Osteoblast (primary cell): ENCODE measurements at places on chromosomes 1 and 21. TPM values are rescaled to one million over a fixed set of nuclear protein-coding genes. Genes with fewer than 3 reads are reported as not detected.
A peak's percentile ranks its signal among the peaks of the same experiment; 100 is the strongest.

Gene BRDT
- total RNA-seq: not detected in 2 replicates

- no peak for DNase-seq
These were observed 52.9 kb upstream of the DIPK1A start for GRCh38 chr1:93014168-93014567.

- peak; percentile 86 for DNase-seq
These were observed 24.2 kb upstream of the SLFNL1 start for GRCh38 chr1:41045740-41046139.

Gene GJC2
- total RNA-seq: 0.88 and 1.4 TPM in 2 replicates

GRCh38 chr21:32233055-32233546, 45.7 kb downstream of the MIS18A start:
- no peak for DNase-seq

Gene CLDN8
- not detected in 2 replicates for total RNA-seq

GRCh38 chr21:31733551-31734149, 1.7 kb upstream of the SCAF4 start:
- DNase-seq: peak; percentile 53

DNA sequence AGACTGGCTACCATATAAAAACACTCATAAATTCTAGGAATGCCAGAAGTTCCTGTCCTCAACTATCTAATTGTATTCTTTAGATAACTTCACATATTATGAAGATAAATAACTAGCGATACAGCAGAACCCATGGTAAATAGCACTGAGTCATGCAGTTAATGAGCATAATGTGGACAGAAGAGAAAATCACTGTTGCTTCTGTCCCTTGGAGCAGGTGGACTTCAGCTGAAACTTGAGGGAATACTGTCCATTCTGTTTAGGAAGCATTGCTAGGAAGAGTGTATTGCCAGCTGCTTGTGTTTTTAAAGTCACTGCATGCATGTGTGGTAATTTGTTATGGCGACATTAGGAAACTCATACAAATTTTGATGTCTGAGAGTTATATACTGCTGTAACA, 854.4 kb downstream of the LTN1 start:
- no peak for DNase-seq

- DNase-seq: no peak
These were observed 218.6 kb downstream of the URB2 start for GRCh38 chr1:229844675-229845074.

- no peak for DNase-seq
These were observed 44.6 kb upstream of the DNASE2B start for GRCh38 chr1:84353695-84354094.

Gene RPE65
- not detected in 2 replicates for total RNA-seq

DNA sequence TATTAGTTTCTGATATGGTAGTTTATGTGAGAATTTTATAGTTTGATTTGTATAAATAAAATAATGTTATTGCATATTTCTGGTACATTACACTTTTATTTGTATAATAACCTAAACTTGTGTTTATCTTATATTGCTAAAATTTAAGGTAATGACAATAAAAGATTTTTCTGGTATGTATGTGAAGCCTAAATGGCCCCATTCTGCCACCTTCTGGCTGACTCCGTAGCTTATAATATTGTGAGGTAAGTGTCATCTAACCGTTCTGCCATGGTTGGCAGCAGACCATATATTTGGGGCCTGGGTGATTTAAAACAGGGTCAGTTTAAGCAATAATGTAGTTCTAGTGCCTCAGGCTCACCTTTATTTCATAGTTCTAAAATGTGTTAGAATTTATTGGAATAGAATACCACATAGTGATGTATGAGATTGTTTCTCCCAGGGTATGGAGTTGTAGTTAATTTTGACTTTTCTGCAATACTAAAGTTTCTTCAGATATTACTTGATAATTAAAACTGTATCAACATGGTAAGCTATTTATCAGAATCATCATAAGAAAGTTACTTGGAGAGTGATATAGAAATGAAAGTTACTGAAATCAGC, 21.2 kb upstream of the PRKACB start:
- peak; percentile 38 for DNase-seq

- DNase-seq: peak; percentile 23
These were observed 3.3 kb downstream of the METTL13 start for GRCh38 chr1:171784784-171785183.

Gene CACYBP
- total RNA-seq: 71.7 and 150 TPM in 2 replicates

GRCh38 chr1:230332061-230332460, 94.1 kb downstream of the PGBD5 start:
- DNase-seq: no peak

Gene DDX59
- total RNA-seq: 11.9 and 12.4 TPM in 2 replicates
